ENCODE measurements at places on chromosomes 11 and 22.

- no peak for DNase-seq
These were observed 548.5 kb downstream of the SOX6 start for GRCh38 chr11:15807827-15808226.

- DNase-seq, result no peak
These were observed 55.3 kb upstream of the PRR5 start for GRCh38 chr22:44646668-44647067.

GRCh38 chr22:46058091-46058420 is 81.1 kb upstream of the WNT7B start:
- DNase-seq, result no peak

- DNase-seq, result no peak
These were observed 1.8 kb upstream of the MS4A15 start for GRCh38 chr11:60754887-60755286.

GRCh38 chr22:47270463-47271135 is 508.1 kb downstream of the TBC1D22A start:
- DNase-seq, result no peak

GRCh38 chr11:79461144-79461543 is 20.3 kb upstream of the TENM4 start:
- no peak for DNase-seq

DNA sequence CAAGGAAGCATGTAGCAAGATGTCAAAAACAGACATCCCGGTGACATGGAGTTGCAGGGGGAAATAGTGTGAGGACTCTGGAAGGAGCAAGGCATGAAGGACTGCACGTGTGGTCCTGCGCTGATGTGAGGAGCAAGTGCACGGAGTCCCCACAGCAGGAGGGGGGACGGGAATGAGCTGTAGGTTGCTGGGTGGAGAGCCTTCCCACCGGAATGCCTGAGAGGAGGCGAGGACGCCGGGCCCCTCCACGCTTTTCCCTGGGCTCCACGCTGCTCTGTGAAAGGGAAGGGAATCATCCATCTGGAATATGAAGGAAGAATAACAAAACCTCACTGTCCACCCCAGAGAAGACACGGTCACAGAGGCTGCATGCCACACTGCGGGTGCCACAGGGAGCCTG is 23.6 kb upstream of the EFCAB6 start:
- DNase-seq, result no peak

DNA sequence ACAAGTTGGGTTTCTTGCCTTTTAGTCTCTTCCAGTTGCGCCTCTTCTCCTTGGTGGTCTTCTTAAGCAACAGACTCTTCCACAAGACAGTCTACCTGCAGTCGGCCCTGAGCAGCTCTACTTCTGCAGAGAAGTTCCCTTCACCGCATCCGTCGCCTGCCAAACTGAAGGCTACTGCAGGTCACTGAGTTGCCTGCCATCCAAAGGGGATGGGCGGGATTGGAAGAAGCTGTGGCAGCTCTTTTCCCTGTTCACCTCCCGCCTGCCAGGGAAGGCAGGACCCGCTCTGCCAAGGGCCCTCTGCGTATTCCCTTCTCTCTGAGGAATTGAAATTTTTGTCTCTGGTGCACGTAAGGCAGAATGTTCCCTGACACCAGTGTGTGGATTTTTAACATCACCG is 9.2 kb upstream of the STT3A start:
- no peak for DNase-seq

GRCh38 chr22:35089139-35089538 is 23.2 kb downstream of the ISX start:
- no peak for DNase-seq

DNA sequence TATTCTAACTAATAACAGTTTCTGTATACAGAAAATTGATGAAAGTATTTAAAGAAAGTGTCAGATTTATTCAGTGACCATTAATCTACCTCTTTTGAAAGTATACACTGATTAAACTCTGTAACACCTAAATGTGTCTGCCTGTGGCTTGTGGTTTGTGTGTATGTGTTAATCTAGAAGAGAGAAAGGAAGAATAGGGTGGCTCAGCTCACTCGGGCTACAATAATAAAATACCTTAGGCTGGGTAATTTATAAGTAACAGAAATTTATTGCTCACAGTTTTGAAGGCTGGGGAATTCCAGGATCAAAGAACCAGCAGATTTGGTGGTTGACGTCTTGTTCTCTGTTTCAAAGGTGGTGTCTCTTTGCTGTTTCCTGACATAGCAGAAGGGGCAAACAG is 13.6 kb upstream of the OR5AS1 start:
- DNase-seq, result no peak

- DNase-seq, result no peak
These were observed 159.1 kb downstream of the PGR start for GRCh38 chr11:100970283-100971164.

- no peak for DNase-seq
These were observed 9.9 kb downstream of the NAP1L4 start for GRCh38 chr11:2982214-2982613.

- no peak for DNase-seq
These were observed 3.3 kb upstream of the SAMM50 start for GRCh38 chr22:43951966-43952365.

GRCh38 chr11:44319552-44320288 is 9.8 kb upstream of the ALX4 start:
- DNase-seq, result no peak

DNA sequence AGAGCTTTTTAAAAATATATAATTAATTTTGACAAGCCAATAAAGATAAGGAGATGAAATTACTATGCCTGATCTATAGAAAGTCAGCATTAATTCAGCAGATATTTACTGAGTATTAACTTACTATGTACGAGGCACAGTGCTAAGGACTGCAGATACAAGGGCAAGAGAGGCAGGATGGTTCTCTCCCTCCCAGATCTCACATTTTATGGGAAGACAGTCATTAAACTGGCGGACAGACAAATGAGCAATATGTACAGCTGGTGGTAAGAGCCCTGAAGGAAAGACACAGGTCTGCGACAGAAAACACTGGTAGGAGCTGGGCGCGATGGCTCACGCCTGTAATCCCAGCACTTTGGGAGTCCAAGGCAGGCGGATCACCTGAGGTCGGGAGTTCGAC is 36.8 kb downstream of the MCHR1 start:
- DNase-seq, result no peak

DNA sequence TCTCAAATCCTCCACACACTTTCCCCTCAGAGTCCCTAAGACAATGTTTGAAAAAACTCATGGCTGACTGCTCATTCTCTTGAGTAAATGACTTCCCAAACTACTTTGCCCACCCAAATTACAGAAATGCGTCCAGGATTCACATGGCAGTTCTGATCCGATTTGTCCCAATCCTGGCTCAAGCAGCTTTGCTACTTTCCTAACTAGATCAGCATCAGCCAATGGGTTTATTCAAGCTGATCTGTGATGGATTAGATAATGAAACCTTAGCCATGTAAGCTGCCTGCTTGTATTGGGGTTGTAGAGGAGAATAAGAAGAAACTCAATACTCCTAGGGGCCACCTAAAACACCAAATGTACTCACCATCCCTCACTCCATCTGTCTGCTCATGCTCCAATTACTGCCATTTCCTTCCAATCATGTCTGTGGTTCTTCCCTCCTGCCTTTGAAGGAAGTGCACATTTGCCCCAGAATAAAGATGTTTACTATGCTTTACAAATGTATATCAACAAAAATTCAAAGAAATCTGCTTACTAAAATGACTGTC is 6.9 kb downstream of the RBFOX2 start:
- DNase-seq, result no peak

DNA sequence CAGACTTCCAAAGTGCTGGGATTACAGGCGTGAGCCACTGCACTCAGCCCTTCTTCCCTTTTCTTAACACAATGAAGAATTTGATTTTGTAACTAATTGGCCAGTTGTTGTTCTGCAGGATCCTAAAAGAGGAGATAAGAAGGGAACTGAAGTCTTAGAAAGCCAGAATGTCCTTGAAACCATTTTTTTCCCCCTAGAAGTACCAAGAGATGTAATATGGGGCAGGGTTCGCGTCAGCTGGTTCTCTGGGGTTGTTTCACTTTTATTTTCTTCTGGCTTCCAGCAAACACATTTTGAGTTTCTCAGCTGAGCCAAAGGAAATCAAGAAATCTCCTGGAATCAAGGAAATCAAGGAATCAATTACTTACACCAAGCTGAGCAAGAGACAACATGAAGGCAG is 7.6 kb upstream of the NUCB2 start:
- DNase-seq, result no peak

DNA sequence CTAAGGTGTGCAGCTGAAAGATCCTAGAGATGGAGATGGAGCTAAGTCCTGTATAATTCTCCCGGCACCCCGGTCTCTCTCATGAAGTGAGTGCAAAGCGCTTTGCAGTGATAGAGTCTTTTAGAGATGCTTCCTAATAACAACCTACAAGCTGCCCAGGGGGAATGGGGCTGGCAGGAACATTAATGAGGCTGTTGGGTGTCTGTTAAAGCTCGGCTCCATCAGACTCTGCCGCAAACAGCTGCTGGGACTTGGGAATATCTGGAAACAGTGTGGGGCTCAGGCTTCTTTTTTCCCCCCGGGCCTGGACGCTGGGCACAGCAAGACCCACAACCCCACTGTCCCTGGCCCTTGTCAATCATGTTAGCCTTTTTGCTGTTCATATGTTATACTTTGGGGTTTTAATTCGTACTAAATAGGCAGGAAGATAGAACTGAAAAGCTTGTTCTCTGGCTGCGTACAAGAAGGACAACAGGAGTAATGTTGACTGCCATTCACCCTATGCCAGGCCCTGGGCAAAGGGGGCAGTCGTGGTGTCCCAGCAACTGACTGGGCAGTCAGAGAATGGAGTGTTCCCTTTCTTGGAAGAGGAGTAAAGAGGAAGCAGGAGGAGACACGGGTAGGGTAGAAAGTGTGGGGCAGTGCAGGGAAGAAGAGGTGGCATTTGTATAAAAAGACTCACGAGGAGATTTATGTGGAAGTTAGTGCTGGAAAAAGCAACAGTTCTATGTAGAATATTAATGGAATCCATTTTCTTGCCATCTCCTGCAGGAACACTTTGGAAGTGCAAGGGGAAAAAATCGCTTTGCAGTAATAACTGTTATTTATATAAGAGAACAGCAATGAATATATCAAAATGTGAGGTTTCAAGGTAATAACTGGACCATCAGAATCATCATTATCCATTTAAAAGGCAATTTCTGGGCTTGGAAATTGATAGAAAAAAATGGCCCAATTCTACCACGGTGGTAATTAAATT is 232.8 kb downstream of the GRIK4 start:
- DNase-seq, result no peak

- DNase-seq, result no peak
These were observed 57.1 kb upstream of the HORMAD2 start for GRCh38 chr22:30023099-30023660.

GRCh38 chr11:106959386-106959785 is 58.9 kb downstream of the GUCY1A2 start:
- no peak for DNase-seq

GRCh38 chr11:1295591-1295990 is 13.8 kb downstream of the TOLLIP start:
- DNase-seq, result no peak

DNA sequence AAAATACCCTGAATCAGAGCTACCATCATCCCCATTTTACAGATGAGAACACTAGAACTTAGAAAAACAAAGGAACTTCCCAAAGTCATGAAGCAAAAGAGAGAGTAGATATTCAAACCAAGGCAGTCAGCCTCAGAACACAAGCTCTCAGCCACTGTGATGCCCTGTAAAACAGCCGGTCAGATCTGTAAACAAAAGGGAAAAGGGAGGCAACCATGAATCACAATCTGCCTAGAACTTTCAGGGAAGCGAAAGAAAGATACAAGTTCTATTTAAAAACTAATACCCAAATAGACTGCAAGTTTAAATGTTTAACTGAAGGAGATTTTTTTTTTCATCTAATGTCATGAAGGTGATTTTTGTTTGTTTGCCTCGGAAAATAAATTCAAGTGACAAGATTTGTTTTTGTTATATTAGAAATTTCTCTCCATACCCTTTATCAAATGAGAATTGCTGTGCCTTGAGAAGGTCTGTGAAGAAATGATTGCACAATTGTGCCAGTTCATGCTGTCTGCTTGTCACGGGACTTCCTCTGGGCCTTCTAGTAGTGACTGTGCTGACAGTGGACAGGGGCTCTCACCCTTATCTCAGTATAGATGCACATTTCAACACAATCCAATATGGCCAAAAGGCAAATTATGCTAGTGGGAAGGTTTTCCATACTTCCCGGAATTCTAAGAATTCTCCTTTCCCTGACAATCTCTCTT is 11.7 kb downstream of the SAA1 start:
- no peak for DNase-seq

DNA sequence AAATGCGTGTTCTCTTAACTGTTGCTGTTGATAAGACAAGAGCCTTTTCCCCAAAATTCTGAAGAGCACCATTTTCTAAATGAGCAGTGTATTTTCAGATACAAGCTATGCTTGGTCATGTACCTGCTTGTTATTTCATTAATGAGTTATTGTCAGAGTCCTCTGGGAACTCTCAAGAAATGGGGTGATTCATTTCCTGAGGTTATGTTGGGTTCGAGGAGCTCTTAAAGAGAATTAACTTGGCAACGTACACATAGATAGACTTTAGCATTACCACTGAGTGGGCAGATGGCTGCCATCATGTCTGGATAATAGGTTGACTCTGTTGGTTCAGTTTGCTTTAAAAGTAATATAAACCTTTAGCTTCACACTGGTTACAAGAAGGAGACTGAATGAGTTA is 87.9 kb upstream of the SORL1-AS1 start:
- no peak for DNase-seq

DNA sequence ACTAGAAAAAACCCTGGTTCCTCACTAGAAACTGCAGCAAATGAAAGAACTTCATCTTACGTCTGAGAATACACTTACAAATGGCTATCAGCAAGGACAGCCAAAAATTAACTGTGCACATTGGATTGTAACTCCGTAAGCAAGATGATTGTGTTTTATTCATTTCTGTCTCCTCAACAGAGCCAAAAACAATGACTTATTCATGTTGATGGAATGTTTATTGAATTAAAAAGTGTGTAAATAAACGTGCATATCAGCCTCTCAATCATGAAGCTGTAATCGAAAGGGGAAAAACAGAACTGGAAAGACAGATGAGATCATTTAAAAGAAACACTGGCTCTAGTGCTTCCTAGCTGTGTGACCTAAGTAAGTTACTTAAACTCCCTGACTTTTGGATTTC is 307.5 kb upstream of the ZC3H12C start:
- DNase-seq, result no peak

GRCh38 chr11:19698493-19699292 is 13.9 kb upstream of the NAV2 start:
- DNase-seq, result no peak

GRCh38 chr11:64637334-64638017 is 46.5 kb downstream of the SLC22A12 start:
- no peak for DNase-seq

- no peak for DNase-seq
These were observed 561.0 kb downstream of the LUZP2 start for GRCh38 chr11:25057861-25058260.

DNA sequence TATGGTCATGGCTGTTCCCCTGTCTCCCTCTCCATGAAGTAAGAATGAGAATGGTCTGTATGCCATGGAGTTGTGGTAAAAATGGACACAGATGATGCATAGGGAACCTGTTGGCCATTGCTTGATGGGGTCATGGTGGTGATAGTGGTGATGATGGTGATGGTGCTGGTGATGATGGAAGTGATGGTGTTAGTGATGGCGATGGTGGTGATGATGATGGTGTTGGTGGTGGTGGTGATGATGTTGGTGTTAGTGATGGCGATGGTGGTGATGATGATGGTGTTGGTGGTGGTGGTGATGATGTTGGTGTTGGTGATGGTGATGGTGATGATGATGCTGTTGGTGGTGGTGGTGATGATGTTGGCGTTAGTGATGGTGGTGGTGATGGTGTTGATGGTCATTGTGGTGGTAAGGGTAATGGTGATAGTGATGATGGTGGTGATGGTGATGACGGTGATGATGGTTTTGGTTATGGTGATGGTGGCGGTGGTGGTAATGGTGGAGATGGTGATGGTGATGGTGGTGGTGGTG is 5.1 kb upstream of the CACNA1I start:
- no peak for DNase-seq
